Naive thymus-derived CD8-positive, alpha-beta T cell (primary cell): ENCODE measurements at places on chromosomes 2 and 18.

DNA sequence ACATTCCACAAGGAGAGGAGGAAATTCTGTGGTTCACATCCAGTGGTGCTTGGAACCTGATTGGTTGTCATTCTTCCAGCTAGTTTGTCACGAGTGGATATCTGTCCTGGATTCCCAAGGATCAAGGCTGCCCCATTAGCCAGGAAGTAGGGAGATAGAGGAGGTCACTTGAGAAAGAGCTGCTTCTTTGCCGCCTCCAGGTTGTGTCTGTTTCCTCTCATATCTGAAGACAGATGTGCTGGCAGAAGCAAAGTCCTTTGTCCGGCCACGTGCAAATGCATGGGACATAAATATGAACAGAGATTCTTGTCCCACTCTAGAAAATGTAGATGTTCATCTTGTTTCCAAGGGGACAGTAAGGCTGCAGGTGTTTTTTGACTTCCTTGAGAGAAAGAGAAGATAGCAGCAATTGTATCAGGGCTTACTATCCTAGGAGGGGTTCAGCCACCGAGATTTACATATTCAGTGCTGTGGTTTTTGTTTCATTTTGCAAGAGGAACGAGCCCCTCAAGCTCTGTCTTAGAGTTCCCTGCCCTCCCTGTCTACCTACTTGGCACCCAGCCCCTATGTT lies 174.4 kb downstream of the RPIA start:
- DNase-seq, result no peak

- no peak for DNase-seq
These were observed 30.1 kb upstream of the EPC2 start for GRCh38 chr2:148614322-148615049.

DNA sequence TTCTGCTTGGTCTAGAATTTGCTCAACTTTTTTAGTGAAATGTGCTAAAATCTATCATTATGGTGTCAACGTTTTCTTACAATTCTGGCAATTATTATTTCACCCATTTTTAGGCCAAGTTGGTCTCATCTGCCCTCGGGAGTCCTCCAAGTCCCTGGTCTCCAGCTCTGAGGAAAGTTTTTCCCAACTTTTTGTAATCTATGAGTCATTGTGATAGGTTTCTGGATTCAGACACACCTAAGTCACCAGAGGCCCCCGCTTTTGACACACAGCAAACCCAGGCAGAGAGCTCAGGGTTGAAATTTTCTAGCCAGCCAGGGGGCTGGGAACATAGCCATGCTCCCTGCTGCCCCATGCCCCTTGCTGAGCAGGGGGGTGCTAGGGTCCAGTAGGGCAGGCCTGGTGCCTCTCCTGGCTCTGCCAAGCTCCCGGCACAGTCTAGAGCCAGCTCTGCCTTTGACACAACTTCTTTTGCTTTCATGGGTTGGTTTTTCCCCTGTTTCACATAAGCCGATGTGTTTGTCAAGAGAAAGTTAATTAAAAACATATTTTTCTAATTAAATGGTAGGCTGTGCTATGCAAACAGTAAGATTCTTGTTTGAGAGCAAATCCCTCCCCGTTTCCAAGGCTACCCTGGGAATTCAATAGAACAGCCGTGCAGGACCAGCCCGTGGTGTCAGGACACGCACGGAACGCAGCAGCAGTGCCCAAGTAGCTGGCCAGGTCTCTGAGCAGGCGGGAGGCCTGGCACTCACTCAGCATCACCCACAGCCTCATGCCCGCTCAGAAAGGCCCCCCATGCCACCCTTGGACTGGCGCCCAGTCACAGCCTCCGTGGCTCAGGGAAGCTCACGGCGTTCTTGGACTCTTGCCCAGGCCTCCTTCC lies 25.5 kb upstream of the SNED1 start:
- DNase-seq, result no peak

DNA sequence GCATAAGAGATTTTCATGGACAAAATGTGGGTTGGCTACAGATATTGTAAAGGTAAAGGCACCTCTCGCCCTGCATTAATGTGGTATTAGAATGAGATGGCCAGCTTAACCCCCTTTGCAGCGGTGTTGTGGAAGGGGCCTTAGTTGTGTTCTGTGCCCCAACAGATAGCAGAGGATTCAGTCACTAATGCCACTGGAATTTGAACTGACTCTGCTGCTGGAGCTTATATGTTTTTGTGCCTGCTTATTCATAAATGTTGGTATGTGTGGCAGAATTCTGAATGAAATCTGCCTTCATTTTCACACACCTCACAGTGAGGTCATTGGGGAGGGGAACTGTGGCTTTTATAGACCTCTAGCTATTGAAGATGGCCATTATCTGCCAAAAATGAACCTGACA lies 90.7 kb upstream of the ITGA6 start:
- DNase-seq, result no peak

- no peak for DNase-seq
These were observed 4.3 kb downstream of the AOX1 start for GRCh38 chr2:200590090-200590489.
